Right ventricle myocardium superior (tissue), 1 donor: ENCODE measurements at places on chromosomes 1 and 21. TPM values are rescaled to one million over a fixed set of nuclear protein-coding genes. Genes with fewer than 3 reads are reported as not detected.
A peak's percentile ranks its signal among the peaks of the same experiment; 100 is the strongest.

GRCh38 chr1:96206451-96206850 lies 515.1 kb upstream of the PTBP2 start:
- DNase-seq = no peak

GRCh38 chr1:113652771-113653170 lies 106.5 kb downstream of the PHTF1 start:
- DNase-seq = no peak

PTTG1IP gene
- total RNA-seq = 133 TPM

GRCh38 chr1:92488832-92489231 lies 2.1 kb upstream of the GFI1 start:
- DNase-seq = no peak

PRELP gene
- 22.9 TPM for total RNA-seq

RAB13 gene
- 59.9 TPM for total RNA-seq

GRCh38 chr1:42133809-42134526 lies 19.2 kb upstream of the GUCA2B start:
- DNase-seq = no peak

GRCh38 chr1:1040004-1040991 lies 20.4 kb downstream of the AGRN start:
- DNase-seq = peak; percentile 83

GRCh38 chr1:220426989-220427388 lies 100.9 kb upstream of the MARK1 start:
- DNase-seq = no peak

DNA sequence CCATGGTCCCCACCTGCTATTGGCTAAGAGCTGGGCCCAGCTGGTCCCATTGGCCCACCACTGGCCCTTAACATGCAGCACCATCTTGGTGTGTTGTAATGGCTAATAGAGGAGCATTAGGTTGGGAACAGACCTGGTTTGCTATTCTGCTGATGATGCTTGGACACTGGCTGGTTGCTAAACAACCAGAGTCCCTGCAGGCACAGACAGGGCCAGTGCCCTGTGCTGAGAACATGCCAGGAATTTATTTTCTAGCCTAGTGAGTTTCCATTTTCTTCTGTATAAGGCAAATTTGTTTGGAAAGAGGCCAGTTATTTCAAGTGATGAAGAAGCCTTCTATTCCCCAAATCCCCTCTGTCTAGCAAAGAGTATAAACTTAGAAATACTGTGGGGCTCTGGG lies 42.9 kb upstream of the TDRD10 start:
- DNase-seq = no peak

ALX3 gene
- total RNA-seq = not detected

TMEM234 gene
- 7.5 TPM for total RNA-seq

ZFP69 gene
- 1.3 TPM for total RNA-seq

DNA sequence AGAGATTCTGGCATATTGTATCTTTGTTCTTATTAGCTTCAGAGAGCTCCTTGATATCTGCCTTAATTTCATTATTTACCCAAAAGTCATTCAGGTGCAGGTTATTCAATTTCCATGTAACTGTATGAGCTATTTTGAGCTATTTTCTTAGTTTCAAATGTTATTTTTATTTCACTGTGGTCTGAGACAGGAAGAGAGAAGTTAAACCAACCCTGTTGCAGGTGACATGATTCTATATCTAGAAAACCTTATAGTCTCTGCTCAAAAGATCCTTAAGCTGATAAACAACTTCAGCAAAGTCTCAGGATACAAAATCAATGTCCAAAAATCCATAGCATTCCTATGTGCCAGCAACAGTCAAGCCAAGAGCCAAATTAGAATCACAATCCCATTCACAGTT lies 1644.0 kb upstream of the B3GALT2 start:
- DNase-seq = no peak

OR2W3 gene
- total RNA-seq = not detected

GRCh38 chr1:231584921-231585320 lies 41.7 kb upstream of the DISC1 start:
- DNase-seq = no peak

C1orf141 gene
- not detected for total RNA-seq

THEM5 gene
- not detected for total RNA-seq

GRCh38 chr1:37795340-37796125 lies 1.9 kb downstream of the MANEAL start:
- DNase-seq = peak; percentile 73

DNA sequence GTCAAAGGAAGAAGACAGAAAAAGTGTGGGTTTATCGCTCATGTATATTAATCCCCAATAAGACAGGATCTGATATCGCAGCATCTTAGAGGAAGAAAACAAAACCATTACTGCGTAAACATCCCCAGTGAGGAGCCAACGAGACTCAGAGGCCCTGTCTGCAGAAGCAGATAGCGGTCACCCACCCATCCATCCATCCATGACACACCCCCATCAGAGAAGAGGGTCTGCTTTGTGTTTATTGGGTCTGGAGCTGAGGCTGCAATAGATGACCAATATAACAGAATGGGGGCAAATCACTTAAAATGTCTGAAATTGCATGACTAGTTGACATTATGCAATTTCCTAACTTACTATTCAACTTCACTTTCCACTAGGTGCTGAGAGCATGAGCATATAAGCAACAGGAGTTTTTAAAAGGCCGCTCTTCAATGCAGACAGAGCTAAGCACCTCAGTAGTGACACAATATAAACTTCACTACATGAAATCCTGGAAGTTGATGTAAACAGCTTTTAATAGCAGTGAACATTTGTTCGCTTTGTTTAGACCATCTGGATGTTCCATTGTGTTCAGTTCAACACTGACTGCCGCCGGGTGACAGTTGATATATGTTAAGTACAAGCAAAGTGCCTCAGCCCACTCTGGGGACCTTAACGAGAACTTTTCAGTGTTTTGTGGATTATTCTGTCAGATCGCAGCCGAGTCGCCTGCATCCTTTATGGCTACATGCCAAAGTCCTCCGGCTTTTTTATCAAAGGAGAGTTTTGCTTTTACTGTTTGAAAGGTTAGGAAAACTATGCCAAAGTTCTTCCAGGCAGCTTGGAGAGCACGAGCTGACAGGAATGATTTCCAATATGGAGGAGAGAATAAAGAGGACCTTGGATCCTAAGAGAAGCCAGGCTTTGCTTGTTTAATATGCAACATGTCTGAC lies 167.5 kb downstream of the ZNF281 start:
- DNase-seq = no peak

DNA sequence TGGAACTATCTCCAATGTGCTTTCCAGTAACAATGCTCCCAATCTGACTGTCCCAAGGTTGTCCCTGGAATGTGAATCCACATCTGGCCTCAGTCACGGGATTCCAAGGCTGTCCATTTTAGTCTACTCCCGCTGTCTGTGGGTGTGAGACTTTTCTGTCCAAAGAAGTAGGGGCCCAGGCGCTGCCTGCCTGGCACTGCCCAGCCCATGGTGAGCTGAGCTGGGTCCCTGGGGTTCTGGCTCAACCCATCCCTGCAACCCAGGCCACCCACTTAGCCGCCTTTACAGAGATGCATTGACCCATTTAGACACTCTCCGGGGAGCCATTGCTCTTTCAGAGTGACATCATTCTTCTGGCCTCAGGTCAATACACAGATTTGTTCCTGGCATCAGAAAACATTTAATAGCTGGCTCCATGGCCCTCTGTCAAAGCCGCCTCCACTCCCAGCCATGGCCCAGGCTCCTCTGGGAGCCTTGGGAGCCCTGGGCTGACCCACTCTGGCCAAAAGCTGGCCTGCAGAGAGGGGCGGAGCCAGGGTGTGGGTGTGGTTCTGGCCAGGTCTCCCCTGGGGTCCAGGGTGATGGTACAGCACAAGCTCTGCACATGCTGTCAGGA lies 47.2 kb upstream of the PAX7 start:
- DNase-seq = peak; percentile 81

- DNase-seq = no peak
Measured at GRCh38 chr1:56287721-56288120, 291.6 kb downstream of the PLPP3 start.

GRCh38 chr1:54253480-54253879 lies 53.5 kb downstream of the MRPL37 start:
- DNase-seq = no peak

DNA sequence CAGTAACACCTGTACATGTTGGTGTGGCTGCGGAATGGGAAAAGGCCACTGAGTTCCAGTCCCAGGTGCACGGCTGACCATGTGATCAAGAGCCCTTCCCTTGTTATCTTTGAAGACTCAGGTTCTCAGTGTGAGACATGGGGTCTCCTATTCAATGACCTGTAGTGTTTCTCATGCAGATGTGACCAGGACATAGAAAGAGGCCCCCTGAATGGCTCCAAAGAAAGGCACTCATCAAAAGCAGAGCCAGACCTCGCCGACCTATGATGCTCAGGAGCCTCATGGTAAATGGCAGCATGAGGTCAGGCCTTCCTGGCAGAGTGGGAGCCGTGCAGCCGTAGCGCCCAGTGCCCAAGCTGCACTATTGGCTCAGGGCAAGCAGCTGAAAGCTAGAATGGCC lies 42.3 kb upstream of the HAO2 start:
- no peak for DNase-seq

CELA2B gene
- not detected for total RNA-seq

GRCh38 chr1:18324246-18324645 lies 156.5 kb upstream of the KLHDC7A start:
- DNase-seq = no peak

DNA sequence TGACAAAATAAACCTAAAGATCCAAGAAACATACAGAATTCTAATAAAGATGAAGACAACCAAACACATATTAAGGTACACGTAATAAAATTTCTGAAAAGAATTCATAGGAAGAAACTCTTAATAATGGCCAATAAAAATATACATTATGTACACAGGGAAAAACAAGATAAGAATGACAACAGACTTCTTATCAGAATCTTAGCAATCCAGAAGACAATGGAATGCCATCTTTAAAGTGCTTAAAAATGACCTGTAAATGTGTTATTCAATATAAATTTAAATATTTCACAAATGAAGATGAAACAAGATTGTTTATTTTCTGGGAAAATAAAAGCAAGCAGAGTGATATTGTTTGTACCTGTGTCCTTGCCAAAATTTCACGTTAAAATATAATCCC lies 530.4 kb upstream of the PTBP2 start:
- no peak for DNase-seq

SPRR2E gene
- total RNA-seq = not detected

IPO9 gene
- 17.2 TPM for total RNA-seq

GRCh38 chr1:3450983-3451382 lies 3.5 kb upstream of the ARHGEF16 start:
- DNase-seq = no peak

ACTA1 gene
- 577 TPM for total RNA-seq

GRCh38 chr1:216330262-216330661 lies 93.0 kb downstream of the USH2A start:
- no peak for DNase-seq

DNA sequence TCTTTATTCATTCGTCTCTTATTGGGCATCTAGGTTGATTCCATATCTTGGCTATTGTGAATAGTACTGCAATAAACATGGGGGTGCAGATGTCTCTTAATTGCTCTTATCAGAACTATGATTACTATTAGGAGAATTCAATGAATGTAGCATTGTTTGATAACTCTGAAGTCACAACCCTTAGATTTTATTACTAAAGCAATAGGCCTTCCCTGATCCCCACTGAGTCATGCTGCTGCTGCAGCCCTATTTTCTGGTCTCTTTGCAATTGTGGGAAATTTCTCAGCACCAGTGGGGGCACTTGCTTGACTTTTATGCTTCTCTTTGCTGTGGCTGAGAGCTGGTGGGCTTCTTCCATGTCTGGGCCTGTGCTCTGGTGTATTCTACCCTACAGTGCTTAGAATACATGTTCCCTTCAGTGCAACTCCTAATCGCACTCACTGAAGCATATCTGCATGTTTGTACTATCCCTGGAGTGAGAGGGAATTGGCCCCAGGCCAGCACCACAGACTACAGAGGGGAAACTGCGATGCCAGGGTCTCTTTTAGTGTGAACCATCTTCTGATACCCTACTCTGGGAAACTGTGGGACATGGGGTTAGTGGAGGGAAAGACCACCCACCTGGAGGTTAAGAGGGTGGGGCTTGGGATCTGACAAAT lies 52.2 kb upstream of the ROR1 start:
- peak; percentile 47 for DNase-seq

BARHL2 gene
- total RNA-seq = not detected

DNA sequence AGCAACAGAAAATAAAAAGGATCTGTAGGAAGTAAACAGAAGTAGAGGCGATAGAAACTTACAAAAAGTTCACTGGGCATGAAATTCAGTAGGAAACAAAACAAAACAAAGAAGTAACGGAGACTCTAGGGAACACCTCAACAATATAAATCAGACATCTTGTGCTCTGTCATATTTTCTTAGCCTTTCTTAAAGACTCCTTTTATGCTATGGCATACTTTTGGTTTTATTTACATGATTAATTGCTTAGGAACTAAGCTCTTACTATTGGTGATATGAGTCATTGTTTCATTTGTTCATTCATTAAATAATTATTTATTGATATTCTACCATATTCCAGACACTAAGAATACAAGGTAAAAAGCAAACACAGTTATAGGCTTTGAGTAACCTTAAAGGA lies 126.6 kb downstream of the KCNT2 start:
- no peak for DNase-seq

SLAMF8 gene
- 1.00 TPM for total RNA-seq

MTF2 gene
- total RNA-seq = 8.1 TPM

DNA sequence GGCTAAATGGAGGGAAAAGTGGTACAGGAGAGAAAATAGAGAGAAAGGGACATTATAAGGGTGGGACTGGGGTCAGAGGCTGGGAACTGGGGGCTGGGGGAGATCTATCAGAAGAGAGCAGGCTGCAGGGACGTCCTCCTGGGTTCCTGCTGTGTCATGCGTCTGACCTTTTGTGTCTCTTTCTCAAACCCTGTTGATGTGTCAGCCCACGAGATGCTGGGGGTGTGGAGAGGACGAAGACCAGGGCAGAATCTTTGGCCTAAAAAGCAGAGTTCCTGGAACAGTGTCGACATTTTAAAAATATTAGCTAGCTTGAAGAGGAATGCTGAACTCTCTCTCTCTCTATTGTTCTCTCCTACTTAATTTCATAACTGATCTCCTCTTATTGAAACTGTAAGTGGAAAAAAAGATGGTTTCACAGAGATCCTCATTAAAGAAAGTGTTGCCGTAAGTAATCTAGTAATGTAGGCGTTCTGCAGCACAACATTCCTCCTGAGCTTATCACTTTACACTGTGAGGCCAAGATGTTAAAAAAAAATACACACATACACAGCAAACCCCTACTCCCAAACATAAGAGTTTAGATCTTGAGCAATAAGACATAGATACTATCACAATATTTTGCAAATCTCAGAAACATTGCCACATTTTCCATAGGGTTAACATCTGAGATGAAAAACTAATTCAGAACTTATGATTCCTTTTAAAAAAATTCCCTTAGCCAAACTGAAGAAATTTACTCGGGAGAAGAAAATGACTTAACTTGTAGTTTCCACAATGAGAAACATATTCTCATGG lies 52.6 kb downstream of the RUNX1 start:
- DNase-seq = peak; percentile 40

TMEM269 gene
- not detected for total RNA-seq
